ENCODE measurements at places on chromosomes 13 and 19. TPM values are rescaled to one million over a fixed set of nuclear protein-coding genes. Genes with fewer than 3 reads are reported as not detected.

The RNF113B gene
- not detected for total RNA-seq

The ZNF418 gene
- 13.4 TPM for total RNA-seq

The NLRP9 gene
- not detected for total RNA-seq

The SLC6A16 gene
- 2.3 TPM for total RNA-seq

The SIGLECL1 gene
- not detected for total RNA-seq

The CCDC70 gene
- total RNA-seq = not detected

The SULT2A1 gene
- total RNA-seq = not detected

The GIPR gene
- total RNA-seq = not detected

The STOML3 gene
- not detected for total RNA-seq

The CCNE1 gene
- 5.0 TPM for total RNA-seq

The ZNF442 gene
- total RNA-seq = 2.3 TPM

The KLC3 gene
- not detected for total RNA-seq

The PBX4 gene
- total RNA-seq = 0.42 TPM

The CEACAM19 gene
- 4.8 TPM for total RNA-seq

The PEG3 gene
- total RNA-seq = 13.9 TPM

The ZNF99 gene
- total RNA-seq = not detected

The SPRED3 gene
- total RNA-seq = 0.05 TPM

The SIAH3 gene
- total RNA-seq = not detected

The NCR1 gene
- not detected for total RNA-seq

The HRC gene
- total RNA-seq = 3.9 TPM

The KLK3 gene
- total RNA-seq = not detected

The NTF4 gene
- not detected for total RNA-seq

The CARD8 gene
- total RNA-seq = 21.7 TPM

The DIRAS1 gene
- 25.8 TPM for total RNA-seq

The ODAD3 gene
- total RNA-seq = not detected

The ZNF429 gene
- total RNA-seq = 6.4 TPM

The GRAMD1A gene
- 35.9 TPM for total RNA-seq

The ZNF625 gene
- total RNA-seq = 7.3 TPM

The OR7C1 gene
- total RNA-seq = not detected

The PLEKHA4 gene
- 29.2 TPM for total RNA-seq

The SYT5 gene
- total RNA-seq = not detected

The NLRP11 gene
- total RNA-seq = not detected

The GRIN2D gene
- 0.08 TPM for total RNA-seq

The DCT gene
- 0.31 TPM for total RNA-seq

The CCL25 gene
- total RNA-seq = not detected

The CNN1 gene
- total RNA-seq = 3,774 TPM

The C19orf73 gene
- total RNA-seq = not detected

The PDX1 gene
- not detected for total RNA-seq

The ZNF28 gene
- 25.2 TPM for total RNA-seq

The KRTDAP gene
- total RNA-seq = not detected

The MYBPC2 gene
- not detected for total RNA-seq

The PRODH2 gene
- not detected for total RNA-seq

The PCDH17 gene
- 5.5 TPM for total RNA-seq

The C13orf46 gene
- total RNA-seq = 0.31 TPM

The C19orf85 gene
- not detected for total RNA-seq

The DHDH gene
- total RNA-seq = 0.81 TPM

The MYO16 gene
- total RNA-seq = 1.6 TPM

The PNMA8B gene
- 1.2 TPM for total RNA-seq

The ZNF837 gene
- total RNA-seq = 2.5 TPM

The PPP1R15A gene
- total RNA-seq = 54.0 TPM

The METTL21C gene
- not detected for total RNA-seq

The CYP4F12 gene
- total RNA-seq = 7.7 TPM

The GZMM gene
- total RNA-seq = not detected

Measured in gastroesophageal sphincter (tissue), 4 donors.